Natural killer cell (primary cell): ENCODE measurements at places on chromosomes 13 and 19.

GRCh38 chr19:13963603-13964105, 11.3 kb downstream of the DCAF15 start:
- DNase-seq, result no peak

- DNase-seq, result peak; percentile 73
Measured at GRCh38 chr19:4866595-4867424, 657 bp downstream of the PLIN3 start.

- no peak for DNase-seq
Measured at GRCh38 chr13:73325723-73326558, 267.1 kb downstream of the KLF5 start.

GRCh38 chr13:25380741-25381324, 9.1 kb downstream of the ATP8A2 start:
- DNase-seq, result no peak

GRCh38 chr19:49741210-49741844, 21.8 kb downstream of the TSKS start:
- DNase-seq, result no peak

DNA sequence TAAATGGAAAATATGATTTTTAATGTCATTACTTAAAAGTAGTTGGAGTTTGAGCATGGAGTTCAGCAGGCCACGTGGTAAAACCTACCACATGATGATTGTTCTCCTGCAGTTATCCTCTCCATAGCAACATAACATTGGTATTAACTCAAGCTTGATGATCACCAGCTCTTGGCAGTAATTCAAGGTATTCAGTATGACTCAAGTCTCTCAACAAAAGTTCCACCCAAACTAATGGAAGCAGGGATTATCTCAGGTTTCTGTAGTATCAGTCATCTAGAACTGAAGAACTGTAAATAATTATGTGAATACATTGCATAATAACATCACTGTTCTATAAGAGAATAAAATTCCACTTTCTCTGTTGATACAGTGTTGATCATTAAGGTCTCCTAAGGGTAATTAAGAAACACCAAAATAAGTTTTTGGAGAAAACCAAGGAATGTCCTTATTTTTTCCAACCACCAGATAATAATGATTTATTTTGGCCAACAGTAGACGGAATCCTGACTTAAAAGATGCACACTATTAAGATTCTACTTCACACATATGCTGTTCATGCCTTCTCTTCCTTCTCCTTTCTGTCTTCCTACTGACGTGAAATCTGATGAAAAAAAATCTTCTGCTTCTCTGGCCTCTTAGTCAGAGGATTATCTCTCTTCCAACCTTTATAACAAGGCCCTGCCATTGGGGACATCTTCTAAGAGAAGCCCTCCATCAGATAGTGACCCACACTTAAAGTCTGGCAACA, 1092.3 kb downstream of the EFNB2 start:
- DNase-seq, result no peak

- DNase-seq, result no peak
Measured at GRCh38 chr19:38033658-38034491, 126.9 kb downstream of the SIPA1L3 start.

DNA sequence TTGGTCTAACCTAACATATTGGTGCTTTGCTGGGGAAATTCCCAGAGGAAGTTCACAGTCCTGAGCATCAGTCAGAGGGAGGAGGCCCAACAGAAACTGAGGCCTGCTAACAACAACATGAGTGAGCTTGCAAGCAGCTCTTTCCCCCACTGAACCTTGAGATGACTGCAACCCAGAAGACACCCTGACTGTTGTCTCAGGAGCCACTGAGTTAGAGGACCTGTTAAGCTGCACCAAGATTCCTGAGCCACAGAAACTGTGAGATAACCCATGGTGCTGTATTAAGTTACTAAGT, 193.2 kb upstream of the UBL3 start:
- no peak for DNase-seq

- peak; percentile 77 for DNase-seq
Measured at GRCh38 chr19:45863840-45864628, at the start of gene FOXA3. FOXA3 (plus strand) TSS chr19:45864326; CDS start chr19:45864457, 131 bp downstream.

- DNase-seq, result no peak
Measured at GRCh38 chr13:23344931-23345595, 88.4 kb downstream of the SACS start.

DNA sequence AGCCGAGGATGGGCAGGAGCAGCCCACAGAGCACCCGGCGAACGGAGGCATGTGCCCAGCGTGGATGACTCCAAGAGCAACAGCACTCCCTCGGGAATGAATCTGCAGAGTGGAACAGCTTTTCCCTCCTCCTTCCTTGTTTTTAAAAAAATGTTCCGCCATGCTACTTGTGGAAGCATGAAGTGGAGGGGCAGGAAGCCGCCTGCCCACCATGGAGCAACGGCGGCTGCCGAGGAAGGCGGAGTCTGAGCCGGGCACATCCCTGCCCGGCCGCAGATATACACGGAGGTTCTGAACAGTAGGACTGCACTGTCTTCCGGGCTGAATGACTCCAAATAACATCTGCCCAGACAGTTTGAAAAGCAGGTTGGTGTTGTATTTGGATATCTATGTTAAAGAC, 65.2 kb downstream of the SOX1 start:
- DNase-seq, result no peak

- DNase-seq, result no peak
Measured at GRCh38 chr19:10450853-10451609, 30.7 kb downstream of the PDE4A start.

GRCh38 chr13:87894059-87894458, 222.9 kb downstream of the SLITRK5 start:
- no peak for DNase-seq

GRCh38 chr13:94968040-94968756, 255.9 kb upstream of the SOX21 start:
- no peak for DNase-seq

- DNase-seq, result no peak
Measured at GRCh38 chr19:4573682-4574081, 14.2 kb upstream of the SEMA6B start.

GRCh38 chr13:93915269-93915809, 564.1 kb downstream of the DCT start:
- DNase-seq, result no peak

- DNase-seq, result no peak
Measured at GRCh38 chr13:112510002-112510780, 77.8 kb downstream of the TUBGCP3 start.

- no peak for DNase-seq
Measured at GRCh38 chr13:40657951-40658350, 8.5 kb downstream of the FOXO1 start.

GRCh38 chr19:49217382-49217781, 59.8 kb downstream of the TRPM4 start:
- DNase-seq, result no peak

GRCh38 chr19:17113127-17113785, 37.7 kb downstream of the MYO9B start:
- no peak for DNase-seq

DNA sequence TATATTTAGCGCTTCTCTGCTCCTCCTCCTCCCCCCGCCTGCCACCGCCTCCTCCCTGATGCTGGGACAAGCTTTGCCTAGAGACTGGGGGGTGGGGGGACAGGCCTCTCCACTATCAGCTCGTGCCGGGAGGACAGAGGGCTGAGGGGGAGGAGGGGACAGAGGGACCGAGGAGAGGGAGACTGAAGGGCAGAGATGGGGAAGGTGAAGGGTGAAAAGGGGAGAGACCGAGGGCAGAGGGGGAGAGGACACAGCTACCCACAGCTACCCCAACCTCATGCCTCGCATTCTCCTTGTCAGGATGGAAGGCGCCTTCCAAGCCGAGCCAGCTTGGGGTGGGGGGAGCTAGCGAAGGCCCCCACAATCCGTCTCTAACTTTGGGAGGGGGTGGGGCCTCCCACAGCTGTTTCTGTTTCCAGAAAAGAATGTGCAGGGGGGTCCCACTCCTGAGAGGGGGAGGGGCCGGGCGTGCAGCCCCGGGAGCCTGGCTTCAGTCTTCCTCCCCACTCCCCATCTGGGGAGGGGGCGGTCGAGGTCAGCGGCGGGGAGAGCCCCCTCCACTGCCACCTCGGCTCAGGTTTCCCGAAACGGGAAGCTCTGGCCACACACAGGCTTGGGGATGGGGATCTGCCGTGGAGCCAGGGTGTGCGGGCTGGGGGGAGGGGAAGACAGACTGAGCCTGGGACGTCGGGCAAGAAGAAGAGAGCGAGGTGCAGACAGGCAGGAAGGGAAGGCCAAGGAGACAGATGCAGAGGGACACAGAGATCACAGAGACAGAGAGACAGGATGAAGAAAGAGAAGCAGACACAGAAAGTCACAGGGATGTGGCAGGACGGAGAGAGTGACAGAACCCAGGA, 1.6 kb downstream of the DACT3 start:
- peak; percentile 35 for DNase-seq

DNA sequence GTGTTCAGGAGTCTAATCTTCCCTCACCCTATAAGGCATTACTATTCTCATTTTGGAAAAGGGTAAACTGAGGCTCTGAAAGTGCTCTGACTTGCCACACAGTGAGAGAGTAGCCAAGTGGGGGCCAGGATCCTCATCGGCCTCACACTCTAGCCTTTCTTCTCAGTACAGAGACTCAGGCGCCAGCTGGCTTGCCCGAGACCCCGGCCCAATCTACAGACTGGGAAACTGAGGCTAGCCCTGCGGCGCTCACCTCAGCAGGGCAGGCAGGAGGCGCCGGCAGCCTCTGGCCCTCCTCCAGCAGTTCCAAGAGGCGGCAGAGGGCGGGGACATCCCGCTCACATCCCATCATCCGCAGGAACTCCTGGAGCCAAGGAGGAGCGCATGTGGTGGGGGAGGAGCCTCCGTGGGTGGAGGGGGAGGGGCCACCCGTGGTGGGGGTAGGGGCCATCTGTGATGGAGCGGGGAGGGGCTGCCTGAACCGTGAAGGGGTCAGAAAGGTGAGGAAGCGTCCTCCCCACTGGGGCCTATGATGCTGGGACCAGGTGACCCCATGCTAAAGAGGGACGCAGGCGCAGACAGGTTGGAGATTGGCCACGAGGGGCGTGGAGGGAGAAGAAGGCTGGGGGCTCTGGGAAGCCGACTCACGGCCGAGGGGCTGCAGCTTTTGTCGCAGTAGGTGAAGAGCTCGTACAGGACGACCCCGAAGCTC, 8.7 kb upstream of the INSL3 start:
- no peak for DNase-seq

DNA sequence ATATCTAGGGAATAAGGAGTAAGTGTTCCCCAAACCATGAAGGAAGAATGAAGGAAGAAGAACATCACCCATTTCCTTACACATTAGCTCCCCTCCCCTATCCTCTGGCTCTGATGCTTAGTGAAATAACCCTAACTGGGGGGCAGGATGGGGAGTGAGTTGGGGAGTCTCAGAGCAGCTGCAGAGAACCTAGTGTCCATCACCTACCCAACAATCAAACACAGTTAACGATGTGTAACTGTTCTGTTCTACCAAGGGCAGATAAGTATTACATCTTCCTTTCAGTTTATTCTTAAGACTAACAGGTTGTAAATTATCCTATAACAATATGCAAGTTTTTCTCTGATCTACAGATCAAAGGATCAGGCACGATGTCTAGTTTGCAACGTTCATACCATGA, 12.8 kb downstream of the ELF1 start:
- no peak for DNase-seq

GRCh38 chr19:39557811-39558623, 18.1 kb upstream of the EID2 start:
- DNase-seq, result peak; percentile 59

- peak; percentile 66 for DNase-seq
Measured at GRCh38 chr19:49327878-49328544, 3.0 kb upstream of the SLC6A16 start.

DNA sequence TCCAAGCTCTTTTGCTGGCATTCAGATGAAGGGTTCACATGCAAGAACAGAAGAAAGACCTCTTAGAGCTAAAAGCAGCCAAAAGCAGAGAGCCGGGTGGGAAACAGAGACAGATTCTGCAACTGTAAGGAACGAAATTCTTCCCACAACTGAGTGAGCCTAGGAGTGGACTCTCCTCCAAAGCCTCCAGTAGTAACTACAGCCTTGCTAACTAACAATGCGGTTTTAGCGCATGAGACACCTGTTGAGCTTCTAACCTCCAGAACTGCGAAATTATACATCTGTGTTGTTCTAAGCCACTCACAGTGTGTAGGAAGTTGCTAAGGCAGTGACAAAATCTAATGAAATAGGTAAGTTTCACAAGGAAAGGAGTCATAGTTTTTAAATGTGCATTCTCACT, 98.1 kb upstream of the SLITRK1 start:
- DNase-seq, result no peak

GRCh38 chr13:54347531-54347930, 1318.9 kb downstream of the OLFM4 start:
- DNase-seq, result no peak

DNA sequence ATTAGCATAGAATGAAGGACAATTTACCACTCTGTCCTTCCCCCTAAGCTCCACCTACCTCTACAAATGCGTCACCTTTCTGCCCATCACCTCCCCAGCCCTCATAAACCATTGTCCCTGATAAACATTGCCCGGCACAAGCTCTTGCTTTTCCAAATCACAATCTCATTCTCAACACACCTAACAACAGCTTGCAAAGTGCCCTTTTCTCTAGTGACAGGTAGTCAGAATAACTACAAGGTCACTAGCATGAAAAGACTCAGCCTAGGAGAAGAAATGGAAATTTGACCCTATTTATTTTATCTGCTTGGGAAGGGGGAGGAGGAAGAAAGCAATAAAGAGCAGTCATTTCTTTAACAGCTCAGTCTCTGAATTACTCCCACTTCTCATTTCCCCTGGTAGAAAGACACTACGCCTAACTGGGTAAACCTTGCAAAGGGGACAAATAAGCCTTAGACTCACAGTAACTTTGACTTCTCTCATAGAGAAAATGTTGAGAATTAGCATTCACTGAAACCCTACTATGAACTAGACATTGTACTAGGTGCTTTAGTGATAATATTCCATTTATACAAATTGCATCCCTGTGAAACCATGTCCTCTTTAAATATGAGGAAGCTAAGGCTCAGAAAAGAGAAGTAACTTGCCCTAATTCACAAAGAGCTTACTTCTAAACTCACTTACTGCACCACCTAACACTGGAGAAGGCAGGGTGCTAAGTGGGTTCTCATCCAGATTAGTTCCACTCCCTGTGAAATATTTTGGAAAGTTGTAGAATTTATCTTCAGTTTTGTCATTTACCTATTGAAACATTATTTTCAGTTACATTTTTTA, 116.2 kb upstream of the FNDC3A start:
- no peak for DNase-seq

DNA sequence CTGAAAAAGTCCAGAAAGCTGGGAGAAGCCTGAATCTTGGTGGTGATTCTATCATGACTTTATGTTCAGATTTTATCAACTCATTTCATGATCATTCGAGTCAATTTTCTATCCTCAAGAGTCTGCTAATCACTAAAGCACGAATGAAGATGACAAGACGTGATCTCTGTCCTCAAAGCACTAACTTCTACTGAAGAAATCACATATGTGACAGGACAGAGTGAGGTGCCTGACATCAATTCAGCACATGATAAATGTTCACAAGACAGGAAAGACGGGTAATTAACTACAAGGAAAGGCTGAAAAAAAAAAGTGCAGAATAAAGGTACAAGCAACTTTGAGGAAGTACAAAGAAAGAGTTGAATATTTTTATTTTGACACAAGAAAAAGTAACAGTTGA, 487.1 kb downstream of the EFNB2 start:
- DNase-seq, result no peak
